Stimulated activated CD8-positive, alpha-beta memory T cell treated with anti-CD3 and anti-CD28 coated beads, Interleukin-4, amount 100 ng/mL, for 24 hours (primary cell): ENCODE measurements at places on chromosomes 11 and 22.
A peak's percentile ranks its signal among the peaks of the same experiment; 100 is the strongest.

DNA sequence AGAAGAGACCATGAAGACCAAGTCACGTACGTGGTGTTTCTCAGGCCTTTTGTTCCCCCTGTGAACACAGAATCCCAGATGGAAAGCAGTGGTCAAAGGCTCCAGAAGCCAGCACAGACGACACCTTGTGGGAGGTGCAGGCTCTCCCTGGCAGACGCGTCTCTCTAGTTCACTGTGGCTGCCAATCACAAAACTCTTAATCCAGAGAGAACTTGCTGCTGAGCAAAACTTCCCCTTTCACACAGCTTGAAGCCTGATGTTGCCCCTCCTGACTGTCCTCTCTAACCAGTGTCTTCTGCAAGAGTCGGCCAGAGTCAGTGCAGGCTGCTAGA, 67.1 kb downstream of the PIWIL3 start:
- no peak for DNase-seq

- DNase-seq = no peak
Observed at GRCh38 chr11:20561915-20562314, 37.5 kb upstream of the SLC6A5 start.

DNA sequence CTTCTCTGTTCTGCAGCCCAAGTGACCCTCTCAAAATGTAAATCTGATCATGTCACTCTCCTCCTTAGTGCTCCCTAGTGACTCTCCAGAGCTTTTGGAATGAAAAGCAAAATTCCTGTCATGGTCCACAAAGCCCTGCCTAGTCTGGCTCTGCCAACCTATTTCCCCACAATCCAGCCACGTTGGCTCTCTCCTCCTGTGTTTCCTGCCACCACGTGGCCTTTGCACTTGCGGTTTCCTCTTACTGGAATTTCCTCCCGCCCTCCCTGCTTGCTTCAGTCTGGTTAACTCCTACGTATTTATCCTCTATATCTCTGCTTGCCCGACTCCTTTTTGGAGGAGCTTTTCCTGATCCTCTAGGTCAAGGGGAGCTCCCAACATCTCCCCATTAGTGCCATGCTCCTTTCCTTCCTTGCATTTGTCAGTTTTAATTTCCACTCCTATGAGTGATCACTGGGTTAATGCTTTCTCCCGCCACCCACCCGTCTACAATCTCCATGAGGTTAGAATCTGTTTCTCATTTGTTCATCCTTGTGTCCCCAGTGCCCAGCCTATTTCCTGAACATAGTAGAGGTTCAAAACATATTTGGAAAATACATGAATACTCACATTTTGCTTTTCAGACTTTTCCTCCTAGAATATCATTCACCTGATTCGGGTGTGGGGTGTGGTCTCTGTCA, 11.5 kb downstream of the NNMT start:
- DNase-seq = no peak

DNA sequence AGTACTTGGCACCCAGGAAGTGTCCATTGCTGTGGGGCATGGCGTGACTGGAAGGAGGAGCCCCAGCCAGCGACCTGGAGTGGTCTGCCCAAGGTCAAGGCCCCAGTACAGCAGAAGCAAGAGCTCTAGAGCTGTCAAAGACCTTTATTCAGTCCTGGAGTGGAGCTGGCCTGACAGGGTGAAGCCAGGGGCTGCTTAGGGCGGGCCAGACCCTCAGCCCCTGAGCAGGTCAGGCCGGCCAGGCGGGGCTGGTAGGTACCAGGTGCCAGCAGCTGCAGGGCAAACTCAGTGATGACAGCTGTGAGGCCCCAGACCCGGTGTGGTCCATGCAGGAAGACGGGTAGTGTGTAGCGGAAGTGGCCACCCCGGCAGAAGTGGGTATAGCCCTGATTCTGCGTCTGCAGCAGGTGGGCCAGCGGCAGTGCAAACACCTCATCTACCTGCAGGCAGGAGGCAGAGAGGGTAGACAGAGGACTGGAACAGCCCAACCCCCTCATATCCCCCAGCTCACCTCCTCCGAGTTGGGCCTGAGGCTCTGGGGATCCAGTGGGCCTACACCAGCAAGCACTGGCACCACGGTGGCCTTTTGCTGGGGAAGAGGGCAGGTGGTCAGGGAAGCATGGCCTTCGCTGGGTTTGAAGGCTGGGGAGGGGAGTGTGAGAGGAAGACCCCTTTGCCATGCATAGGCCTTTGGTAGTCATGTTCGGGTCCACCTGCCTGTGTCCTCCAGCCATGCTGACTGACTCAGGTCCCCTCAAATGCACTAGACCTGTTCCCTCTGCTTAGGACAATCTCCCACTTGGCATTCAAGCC, 1.7 kb downstream of the NUDT8 start:
- no peak for DNase-seq

- no peak for DNase-seq
Observed at GRCh38 chr11:123085497-123085896, 23.6 kb upstream of the HSPA8 start.

DNA sequence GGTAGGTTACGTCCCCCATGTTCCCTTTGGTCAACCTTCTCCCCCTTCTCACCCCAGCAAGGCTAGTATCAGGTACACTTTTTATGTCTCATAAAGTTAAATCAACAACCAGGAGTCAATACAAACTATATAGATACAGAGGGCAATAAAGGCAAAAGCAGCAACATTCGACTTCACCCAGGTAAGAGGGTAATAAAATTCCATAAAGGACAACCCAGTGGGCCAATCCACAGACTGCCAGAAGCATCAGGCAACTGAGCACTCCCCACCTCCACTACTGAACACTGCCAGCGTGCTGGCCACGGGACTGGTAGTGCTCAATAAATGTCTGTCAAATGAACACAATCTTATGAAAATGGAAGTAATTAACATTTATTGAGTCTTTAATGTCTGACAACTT, 5.1 kb upstream of the MS4A18 start:
- DNase-seq = no peak

GRCh38 chr22:22593964-22594656, 35.0 kb upstream of the PRAME start:
- peak; percentile 43 for DNase-seq

GRCh38 chr11:45210846-45211245, 64.4 kb downstream of the PRDM11 start:
- DNase-seq = no peak

GRCh38 chr22:47010211-47010610, 247.8 kb downstream of the TBC1D22A start:
- no peak for DNase-seq

- no peak for DNase-seq
Observed at GRCh38 chr22:22981670-22982571, 88.4 kb upstream of the GNAZ start.

- DNase-seq = no peak
Observed at GRCh38 chr11:110317516-110317932, 21.1 kb upstream of the RDX start.

GRCh38 chr11:7098235-7098832, 9.5 kb downstream of the RBMXL2 start:
- no peak for DNase-seq

DNA sequence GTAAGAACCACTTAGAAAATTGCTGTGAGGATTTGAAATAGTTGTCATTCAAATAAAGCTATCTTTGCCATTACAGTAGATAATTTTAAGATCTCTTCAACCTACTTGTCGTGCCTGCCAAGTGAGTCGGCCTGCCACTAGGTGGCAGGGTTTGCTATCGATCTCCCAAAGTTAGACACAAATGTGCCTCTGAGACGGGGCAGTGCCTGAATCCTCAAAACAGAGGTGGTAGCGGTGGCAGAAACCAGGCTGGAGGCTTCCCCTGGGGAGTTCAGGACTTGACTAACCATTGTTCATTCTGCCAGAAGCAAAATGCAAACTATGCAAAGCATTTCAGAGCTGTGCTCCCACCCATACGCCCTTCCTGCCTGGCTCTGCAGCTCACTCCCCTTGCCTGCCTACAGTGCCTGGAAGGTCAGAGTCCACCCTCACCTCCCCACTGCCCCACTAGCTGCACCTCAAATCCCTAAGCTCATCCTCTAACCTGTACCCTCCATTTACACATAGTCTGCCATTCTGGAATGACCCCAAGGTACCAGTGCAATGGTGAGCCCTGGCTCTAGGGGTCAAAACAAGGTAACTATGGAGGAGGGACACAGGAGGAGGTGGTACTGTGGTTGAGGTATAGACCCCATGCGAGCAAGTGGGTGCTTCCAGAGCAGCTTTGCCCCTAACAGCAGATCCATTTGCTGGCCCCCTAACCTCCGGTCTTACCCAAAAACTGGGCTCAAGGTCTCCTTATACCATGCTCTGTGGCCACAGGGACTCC, 82.1 kb downstream of the C11orf58 start:
- peak; percentile 53 for DNase-seq

DNA sequence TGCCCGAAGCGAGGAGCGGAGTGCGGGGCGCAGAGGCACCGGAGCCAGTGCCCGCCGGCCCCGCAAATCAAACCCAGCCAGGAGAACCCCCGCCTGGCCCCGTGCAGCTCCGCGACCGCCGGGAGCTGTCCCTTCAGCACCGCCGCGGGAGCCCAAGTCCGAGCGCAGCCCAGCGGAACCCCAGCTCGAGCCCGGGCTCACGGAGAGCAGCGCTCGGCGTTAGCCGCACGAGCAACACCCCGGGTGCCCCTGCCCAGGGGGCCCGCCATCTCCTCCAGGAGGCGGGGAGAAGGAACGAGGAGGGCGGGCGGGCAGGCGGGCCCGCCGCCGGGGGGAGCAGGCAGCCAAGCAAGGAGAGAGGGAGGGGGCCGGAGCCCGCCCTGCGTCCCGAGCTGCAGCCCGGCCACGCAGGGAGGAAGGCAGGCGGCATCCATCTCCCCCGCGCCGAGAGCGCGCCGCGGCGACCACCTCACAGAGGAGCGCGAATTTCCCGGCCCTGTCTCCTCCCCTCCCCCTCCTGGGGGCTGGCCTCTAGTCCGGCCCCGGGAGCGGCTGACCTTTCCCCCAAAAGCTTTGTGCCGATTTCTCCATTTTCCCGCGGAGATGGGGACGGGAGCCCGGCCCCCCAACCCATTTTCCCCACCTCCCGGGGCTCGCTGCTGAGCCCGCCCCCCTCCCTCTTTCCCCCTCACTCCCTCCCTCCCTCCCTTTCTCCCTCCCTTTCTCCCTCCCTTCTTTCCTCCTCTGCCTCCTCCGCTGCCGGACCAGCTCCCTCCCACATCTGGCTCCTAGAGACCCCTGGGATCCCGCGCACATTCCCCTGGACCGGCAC, 621 bp downstream of the KCNC1 start:
- peak; percentile 24 for DNase-seq

- DNase-seq = no peak
Observed at GRCh38 chr11:115613986-115614632, 109.9 kb upstream of the CADM1 start.

DNA sequence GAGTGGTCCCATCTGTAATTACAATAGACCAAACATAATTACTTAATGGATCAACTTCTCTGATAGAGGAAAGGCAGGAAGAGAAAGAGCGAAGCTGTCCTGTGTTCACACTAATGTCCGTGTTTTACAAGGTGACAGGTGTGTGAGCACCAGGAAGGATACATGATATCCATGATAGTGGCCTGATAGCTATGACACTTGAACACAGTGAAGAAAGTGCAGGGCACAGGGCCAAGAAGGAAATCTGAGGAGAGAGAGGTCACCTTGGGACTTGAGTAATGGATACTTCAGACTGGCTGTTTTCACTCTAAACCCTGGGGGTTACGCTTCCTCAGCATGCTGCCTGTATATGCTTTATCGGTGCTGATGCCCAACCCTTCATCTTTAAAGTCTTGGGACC, 29.4 kb downstream of the TUB start:
- no peak for DNase-seq

DNA sequence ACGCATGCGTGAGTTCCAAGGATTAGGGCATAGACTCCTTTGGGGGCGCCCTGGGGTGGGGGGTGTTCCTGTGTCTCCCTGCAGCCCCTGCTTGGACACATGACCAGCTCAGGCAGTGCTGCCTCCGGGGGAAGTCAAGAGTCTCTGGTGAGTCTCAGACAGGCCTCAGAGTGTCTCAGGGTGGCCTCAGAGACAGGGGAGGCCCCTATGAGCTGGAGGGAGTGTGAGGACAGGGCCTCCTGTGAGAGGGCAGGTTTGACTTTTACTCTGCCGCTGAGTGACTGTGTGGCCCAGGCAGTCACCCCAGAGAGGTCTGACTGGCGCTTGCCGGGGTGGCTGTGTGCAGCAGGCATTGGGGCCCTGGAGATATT, 41.2 kb upstream of the KCNQ1OT1 start:
- DNase-seq = no peak

DNA sequence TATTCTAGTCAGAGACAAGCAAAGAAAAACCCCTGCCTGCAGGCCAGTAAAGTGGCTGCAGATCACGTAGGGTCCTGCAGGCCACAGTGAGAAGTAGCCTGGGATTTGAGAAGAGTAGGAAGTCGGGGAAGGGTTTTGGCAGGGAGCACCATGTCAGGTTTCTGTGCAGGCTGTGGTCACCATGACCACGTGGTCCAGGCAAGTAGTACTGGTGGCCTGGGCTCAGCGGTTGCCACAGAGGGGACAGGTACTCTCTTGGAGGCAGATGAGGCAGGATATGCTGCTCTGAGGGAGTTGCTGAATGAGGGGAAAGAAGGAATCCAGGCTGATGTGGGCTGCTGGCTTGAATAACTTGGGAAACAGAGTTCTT, 46.5 kb downstream of the PISD start:
- DNase-seq = no peak

DNA sequence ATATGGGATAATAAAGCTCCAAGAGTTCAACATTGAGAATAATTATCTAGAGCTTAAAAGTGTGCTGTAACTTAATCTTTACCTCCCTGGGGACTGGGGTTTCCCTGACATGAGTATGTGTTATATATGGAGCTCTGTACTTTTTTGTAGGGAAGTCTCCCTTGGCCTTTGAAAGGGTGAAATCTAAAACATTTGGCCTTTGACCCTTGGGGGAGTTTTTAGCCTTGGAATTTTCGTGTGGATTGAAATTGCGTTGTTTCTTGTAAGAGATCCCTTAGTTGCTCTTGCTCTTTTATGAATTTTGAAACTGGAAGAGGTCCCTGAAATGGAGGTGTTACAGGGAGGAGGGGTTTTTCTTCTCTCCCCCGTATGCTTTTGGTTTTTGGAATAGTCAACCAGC, 450.0 kb downstream of the NELL1 start:
- DNase-seq = no peak

- peak; percentile 44 for DNase-seq
Observed at GRCh38 chr22:43343262-43343669, at the start of gene SCUBE1. Gene SCUBE1, minus strand, starts transcription at chr22:43343372. Its CDS starts 111 bp downstream, at chr22:43343261.
